Left colon (tissue), 2 donors: ENCODE measurements at places on chromosomes 3 and 15.

GRCh38 chr15:34582461-34583371, 735 bp downstream of the GOLGA8B start:
- DNase-seq: peak; percentile 37

GRCh38 chr15:91472316-91472756, 372.3 kb downstream of the SV2B start:
- DNase-seq: no peak

DNA sequence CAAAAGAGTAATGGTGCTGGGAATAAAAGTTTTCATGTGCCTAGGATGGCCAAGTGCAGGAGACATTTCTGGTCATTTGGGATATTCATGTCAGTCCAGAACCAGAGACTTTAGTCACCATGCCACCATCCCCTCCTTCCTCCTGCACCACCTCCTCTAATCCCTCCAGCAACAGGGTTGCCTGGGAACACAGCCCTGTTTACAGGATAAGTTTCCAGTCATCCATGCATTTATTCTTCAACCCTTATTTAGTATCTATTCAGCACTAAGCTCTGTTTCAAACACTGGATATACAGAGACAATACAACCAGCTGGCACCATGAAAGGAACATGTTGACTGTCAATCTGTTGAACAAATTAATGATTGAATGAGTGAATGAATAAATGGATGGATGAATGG, 211.7 kb downstream of the CLSTN2 start:
- no peak for DNase-seq

- no peak for DNase-seq
Observed at GRCh38 chr3:41710646-41711388, 251.1 kb downstream of the ULK4 start.

GRCh38 chr15:81897057-81897677, 148.7 kb downstream of the MEX3B start:
- no peak for DNase-seq

DNA sequence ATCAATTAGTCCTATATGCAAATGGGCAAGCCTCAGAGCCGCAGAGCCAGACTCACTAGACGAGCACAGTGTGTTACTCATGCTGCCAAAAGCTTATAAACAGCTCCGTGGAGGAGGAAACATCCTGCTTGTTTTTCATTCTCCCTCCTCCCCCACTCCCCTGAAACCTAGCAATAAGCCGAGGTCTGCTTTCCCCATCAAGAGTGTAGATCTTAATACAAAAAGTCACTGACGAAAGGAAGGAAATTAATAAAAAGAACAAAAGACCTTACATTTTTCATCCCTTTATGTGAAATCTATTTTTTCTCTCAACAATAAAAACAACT, 88.5 kb downstream of the XXYLT1 start:
- no peak for DNase-seq

- no peak for DNase-seq
Observed at GRCh38 chr15:91142106-91142744, 42.2 kb downstream of the SV2B start.

- no peak for DNase-seq
Observed at GRCh38 chr3:38743043-38743442, 73.0 kb downstream of the SCN10A start.

GRCh38 chr15:78177447-78177873, 28.3 kb downstream of the IDH3A start:
- DNase-seq: no peak

DNA sequence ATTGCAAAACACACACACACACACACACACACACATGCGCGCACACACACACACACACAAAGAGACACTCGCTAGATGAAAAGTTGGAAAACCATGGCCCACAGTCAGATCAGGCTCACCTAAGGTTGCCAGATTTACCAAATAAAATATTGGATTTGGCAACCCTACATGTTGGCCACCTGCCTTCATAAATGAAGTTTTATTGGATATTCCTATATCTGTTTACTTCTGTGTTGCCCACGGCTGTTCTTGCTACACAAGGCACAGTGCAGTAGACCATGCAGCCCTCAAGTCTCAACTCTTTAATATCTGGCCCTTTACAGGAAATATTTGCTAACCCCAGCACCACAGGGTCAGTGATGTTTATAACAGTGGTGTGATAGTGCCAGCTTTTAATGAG, 445.0 kb upstream of the PROK2 start:
- DNase-seq: no peak

GRCh38 chr15:83018436-83018835, 7.0 kb upstream of the C15orf40 start:
- no peak for DNase-seq

DNA sequence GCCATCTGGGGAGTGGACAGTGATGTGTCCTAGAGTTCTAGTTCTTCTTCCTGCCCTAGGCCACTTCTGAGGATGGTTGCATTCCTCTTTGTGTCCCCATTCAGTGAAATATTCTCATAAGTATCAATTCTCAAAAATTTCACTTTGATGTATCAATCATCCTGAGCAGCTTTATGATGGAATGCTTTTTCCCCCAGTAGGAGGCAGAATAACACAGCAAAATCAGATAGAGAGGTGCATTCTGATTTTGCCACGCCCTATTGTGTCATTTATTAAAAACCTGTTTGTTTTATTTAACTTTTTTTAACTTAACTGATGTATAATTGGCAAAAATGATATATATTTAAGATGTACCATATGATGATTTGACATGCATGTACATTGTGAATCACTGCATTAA, 656.0 kb upstream of the GRM7 start:
- no peak for DNase-seq

- DNase-seq: no peak
Observed at GRCh38 chr3:105210141-105210540, 156.6 kb upstream of the ALCAM start.

- DNase-seq: no peak
Observed at GRCh38 chr3:61861410-61861809, 300.0 kb downstream of the PTPRG start.

DNA sequence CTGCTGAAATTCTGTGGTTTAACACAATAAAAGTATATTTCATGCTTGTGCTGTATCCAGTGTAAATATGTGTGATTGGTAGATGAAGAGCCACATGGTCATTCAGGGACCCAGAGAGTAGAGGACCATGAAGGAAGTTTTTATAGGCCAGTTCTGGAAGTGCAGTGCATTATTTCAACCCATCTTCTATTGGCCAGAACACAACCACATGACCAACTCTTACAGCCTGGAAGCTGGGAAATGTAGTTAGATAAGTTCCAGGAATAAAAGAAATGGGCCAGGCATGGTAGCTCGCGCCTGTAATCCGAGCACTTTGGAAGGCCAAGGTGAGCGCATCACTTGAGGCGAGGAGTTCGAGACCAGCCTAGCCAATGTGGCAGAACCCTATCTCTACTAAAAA, 21.4 kb upstream of the PRTG start:
- no peak for DNase-seq
